AG08396 (cell line): ENCODE measurements at places on chromosomes 2 and 18.

DNA sequence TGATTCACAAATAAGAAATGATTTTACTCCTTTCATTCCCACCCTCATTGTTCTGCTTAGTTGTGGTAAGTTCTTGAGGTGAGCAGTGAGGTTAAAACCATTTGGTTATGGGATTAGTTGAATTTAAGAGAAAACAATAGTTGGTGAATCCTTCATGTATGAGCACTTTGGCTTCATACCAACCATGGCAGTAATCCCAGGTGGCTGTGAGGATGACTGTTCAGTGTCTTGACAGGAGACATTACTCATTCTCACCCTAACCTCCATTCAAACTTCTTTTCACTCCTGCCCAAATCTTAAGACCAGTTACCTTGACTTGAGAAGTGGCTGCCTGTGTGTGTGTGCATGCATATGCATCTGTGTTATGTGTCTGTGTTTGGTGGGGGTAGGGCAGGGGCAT, 143.1 kb downstream of the SETBP1 start:
- no peak for DNase-seq

DNA sequence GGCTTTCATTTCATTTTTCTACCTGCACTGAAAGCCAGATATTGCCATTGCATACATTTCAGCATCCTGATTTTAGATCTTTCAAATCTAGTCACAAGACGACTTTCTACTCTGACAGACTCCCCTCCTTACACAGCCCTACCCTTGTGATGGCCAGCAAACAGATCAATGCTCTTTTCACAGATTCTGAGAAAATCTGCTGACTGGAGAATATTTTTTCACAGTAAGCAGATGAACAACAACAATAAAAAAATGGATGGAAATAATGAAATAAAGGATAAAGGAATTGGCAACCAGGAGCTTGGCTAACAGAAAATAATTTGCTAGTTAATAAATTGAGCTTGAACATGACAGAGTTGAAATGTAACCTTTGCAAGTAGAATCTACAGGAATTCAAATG, 527.2 kb downstream of the IRS1 start:
- no peak for DNase-seq

- DNase-seq, result no peak
Measured at GRCh38 chr2:56587456-56587855, 403.7 kb downstream of the CCDC85A start.

DNA sequence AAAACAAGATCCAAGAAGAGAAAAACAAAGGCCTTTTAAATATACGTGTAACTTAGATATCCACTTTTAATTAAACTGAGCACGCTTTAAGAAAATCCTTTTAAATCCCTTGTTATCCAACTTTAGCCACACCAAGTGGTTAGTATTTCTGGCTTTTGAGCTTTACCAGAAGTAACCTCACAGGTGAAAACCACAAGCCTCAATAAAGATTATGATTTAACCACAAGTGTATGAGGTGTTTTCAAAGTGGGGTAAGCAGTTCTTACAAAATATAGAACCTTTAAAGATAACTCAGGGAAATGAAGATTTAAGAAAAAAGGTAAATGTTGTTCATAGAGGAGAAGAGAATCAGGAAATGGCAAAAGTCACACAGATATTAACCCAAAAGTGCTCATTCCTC, 58.4 kb upstream of the CDCA7 start:
- no peak for DNase-seq

- DNase-seq, result no peak
Measured at GRCh38 chr2:9717886-9718451, 87.2 kb upstream of the YWHAQ start.
